Prostate gland (tissue), 2 donors: ENCODE measurements at places on chromosomes 7 and 10.

DNA sequence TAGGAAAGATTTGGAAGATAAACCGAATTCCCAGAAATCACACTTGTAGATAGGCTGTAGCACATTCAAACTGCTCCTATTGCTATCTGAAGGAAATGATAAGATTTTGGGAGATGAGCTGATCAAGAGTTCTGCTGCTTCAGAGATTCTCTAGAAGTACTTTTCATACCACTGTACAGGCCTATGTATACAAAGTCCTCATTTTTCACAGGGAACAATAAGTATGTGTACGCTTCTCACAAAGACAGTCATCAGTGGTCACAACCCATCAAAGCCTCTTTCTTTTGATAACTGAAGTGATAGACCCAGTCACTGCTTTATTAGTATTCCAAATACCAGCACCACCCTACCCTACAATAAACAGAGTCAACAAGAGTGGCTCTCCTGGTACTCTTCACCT is 15.6 kb upstream of the SEPTIN7 start:
- DNase-seq, result no peak

GRCh38 chr7:151607464-151607867 is 87.8 kb upstream of the RHEB start:
- DNase-seq, result no peak

DNA sequence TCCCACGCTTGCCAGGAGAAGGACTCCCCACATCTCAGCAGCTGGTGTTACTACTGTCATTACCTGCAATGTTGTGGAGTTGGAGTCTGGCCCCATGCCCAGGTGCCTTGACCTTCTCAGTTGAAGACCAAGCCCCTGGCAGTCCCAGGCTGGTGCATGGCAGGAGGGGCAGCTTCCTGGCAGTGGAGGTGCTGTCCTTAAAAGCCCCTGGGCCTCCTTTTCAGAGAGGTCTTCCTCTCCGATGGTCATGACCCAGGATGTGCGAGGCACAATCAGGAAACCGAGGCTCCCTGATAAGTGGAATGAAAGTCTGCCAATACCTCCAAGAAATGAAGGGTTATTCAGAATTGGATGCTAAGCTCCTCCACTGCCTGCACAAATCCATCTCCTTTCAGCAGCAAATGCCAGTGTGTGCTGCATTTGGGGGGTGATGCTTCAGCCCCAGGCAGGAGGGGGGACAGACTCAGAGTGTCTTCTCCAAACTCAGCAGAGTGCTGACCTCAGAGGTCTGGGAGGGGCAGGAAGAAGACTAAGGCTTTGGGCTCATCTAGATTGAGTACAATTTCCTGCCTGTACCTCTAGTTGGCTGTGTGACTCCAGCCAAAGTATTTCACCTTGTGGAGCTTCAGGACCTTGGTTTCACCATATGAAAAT is 97.0 kb upstream of the DDC start:
- no peak for DNase-seq

- no peak for DNase-seq
These were observed 32.8 kb downstream of the CPVL start for GRCh38 chr7:29113384-29114102.

DNA sequence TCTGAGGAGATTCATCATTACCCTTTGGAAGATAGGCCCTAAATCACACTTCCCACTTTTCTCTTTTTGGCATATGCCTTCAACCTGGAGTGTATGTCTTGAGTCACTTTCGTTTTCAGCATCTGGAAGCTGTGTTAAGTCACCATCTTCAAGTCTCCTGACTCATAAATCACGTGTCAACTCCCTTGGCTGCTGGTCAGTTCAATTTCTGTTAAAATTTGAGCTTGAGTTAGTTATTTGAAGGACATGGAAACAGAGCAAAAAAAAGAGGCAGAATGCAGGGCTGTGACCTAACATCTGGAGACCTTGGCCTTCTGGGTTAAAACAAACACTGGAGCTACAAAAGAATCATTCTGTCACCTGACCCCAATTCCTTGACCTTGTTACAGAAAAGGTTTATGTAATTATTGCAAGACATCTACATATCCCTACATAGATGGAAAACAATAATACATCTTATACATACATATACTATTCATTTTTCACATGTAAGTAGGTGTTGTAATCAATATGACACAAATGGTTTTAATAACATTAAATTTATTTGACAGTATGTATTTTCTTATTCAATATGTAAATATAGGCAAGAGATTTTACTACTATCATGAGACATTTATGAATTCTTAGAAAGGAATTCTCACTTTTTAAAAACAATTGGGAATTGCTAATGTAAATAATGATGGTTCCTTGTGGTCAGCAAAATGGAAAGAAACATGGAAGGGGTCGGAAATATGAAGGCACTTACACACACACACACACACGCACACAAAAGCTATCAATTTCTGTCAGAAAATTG is 169.7 kb upstream of the PHYHIPL start:
- no peak for DNase-seq

GRCh38 chr7:157686285-157686894 is 349.6 kb downstream of the DNAJB6 start:
- DNase-seq, result no peak

DNA sequence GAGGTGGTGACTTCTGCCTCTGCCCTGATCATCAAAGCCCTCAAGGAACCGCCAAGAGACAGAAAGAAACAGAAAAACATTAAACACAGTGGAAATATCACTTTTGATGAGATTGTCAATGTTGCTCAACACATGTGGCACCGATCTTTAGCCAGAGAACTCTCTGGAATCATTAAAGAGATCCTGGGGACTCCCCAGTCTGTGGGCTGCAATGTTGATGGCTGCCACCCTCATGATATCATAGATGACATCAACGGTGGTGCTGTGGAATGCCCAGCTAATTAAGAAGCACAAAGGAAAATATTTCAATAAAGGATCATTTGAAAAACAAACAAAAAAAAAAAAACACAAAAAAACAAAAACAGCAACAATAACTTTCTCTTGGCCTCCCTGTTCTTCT is 59.5 kb upstream of the TOMM7 start:
- DNase-seq, result no peak

- DNase-seq, result no peak
These were observed 31.9 kb downstream of the RSBN1L start for GRCh38 chr7:77727936-77728701.

DNA sequence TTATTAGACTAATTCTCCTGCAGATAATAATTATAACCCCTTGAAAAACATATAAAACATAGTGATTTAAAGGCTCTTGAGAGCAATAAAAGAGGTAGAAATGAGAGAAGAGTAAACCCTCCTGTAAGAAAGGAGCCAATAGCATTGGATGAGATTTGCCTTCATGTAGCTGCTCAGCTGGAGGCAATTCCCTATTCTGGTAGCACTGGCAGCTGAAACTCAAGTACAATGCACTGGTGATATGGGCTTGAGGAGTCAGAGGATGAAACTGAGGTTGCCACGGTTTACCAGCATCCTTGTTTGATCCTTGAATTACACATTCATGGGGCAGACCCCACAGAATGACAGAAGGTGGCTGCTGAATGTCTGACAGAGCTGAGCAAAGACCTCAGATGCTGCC is 76.4 kb downstream of the CTTNBP2 start:
- DNase-seq, result no peak

DNA sequence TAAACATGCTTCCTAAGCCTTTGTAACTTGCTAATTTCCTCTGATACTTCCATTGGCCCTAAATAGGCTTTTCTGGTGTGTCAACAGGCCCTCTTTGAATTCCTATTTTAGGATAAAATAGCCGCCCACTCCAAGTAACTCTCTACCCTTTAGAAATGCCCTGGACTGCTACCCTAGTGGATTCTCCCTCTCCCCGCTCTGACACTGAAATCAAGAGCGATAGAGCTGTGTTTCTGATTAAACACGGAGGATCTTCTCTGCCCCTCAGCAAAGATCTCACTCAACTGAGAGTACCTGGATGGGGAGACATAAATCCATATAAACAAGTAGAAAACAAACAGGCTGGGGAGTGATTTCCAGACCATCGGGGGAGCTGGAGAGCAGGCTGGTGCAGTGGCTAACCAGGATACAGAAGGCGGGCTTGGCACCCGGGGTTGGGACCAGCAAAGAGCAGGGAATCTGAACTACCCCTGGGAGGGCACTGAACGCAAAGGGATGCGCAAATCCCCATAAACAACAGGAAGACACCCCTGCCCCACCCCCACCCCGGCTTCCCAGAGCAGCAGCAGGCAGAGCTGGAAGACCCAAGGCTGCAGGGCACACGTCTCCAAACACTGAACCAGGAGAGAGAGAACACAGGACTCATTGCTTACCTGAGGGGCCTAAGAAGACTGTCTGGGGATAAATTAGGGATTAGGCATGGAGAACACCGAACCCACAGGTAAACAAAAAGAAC is 2.5 kb downstream of the ASB13 start:
- no peak for DNase-seq

DNA sequence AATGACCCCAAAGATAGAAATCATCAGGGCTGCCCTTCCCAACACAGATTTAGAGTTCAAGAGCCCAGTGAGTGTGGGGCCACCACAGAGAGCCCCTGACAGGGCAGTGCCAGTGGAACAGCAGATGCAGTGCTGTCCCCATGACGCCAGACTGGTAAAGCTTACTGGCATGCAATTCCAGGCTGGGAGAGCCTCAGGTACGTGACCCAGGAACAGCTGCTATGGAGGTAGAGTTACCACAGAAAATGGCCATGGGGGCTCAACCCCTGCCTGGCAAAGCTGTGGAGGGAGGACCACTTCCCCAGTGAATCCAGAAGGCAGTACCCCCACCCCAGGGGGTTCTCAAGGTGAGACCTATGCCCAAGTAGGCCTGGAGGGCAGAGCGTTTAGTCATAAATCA is 228.5 kb downstream of the POLR1F start:
- DNase-seq, result no peak

- no peak for DNase-seq
These were observed 11.1 kb downstream of the INTS1 start for GRCh38 chr7:1493129-1493528.

DNA sequence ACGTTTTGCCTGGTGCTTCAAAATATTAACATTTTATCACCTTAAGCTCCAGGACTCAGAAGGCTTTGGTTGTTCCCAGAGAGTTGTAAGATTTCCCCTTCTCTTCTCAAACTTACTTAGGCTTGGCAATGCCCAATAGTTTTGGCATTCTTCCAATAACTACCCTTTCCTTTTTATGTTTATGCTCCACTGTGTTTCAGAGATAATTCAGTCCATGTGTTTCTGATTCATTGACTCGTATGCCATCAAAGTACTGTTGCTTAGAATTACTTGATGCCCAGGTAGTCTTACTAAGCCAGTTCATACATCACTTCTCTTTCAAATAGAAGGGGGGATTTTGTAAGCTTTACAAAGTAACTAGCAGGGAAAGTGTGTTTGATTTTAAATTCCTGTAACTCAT is 66.6 kb downstream of the AGMO start:
- no peak for DNase-seq

- DNase-seq, result no peak
These were observed 329.5 kb upstream of the MEOX2 start for GRCh38 chr7:16015981-16016380.

GRCh38 chr7:78472519-78472918 is 673.9 kb downstream of the PHTF2 start:
- no peak for DNase-seq

- DNase-seq, result no peak
These were observed 105.7 kb downstream of the SVOPL start for GRCh38 chr7:138595454-138595853.

DNA sequence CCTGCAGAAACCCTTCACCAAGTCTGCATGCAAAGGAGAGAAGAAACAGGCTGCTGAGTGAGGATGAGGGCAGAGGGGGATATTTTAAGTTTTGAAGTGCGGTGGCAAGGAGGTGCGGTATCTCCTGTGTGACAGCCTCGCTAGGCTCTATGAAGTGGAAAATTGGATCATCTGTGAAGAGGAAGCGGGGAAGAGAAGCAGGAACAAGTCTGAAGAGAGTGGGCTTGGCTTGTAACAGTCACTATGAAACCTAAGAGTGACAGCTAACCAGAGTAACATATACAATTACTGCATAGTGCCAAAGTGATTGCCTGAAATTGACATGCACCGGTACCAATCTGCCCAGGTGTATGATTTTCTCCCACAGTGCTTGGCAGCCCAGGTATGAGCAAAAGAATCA is 287.5 kb upstream of the KLF14 start:
- no peak for DNase-seq

DNA sequence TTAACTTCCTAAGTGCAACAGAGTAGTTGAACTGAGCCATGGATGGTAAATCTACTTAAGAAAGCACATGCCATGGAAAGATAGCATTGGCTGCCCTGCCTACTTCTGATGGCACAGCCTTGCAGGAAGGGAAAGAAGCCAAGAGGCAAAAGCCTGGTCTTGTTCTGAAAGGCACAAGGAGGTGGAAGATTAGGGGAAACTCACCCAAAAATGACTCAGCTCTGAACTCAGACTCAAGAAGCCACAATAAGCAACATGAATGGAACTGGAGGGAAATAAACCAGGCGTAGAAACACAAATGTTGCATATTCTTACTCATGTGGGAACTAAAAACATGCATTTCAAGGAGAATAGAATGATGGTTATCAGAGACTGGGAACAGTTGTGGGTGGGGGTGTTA is 20.8 kb upstream of the ALOX5 start:
- DNase-seq, result no peak

GRCh38 chr7:1552200-1552599 is 3.8 kb downstream of the TMEM184A start:
- no peak for DNase-seq

- no peak for DNase-seq
These were observed 208.8 kb downstream of the TCERG1L start for GRCh38 chr10:131102676-131103075.

- no peak for DNase-seq
These were observed 909.7 kb downstream of the DNAJB9 start for GRCh38 chr7:109479388-109479787.

- no peak for DNase-seq
These were observed 78.3 kb downstream of the RAPGEF5 start for GRCh38 chr7:22278660-22279059.

- peak; percentile 88 for DNase-seq
These were observed 69.0 kb downstream of the TNRC18 start for GRCh38 chr7:5354460-5355232.

GRCh38 chr10:132517951-132518521 is 19.6 kb upstream of the INPP5A start:
- no peak for DNase-seq

- DNase-seq, result no peak
These were observed 18.8 kb downstream of the TMEM196 start for GRCh38 chr7:19754521-19755116.

DNA sequence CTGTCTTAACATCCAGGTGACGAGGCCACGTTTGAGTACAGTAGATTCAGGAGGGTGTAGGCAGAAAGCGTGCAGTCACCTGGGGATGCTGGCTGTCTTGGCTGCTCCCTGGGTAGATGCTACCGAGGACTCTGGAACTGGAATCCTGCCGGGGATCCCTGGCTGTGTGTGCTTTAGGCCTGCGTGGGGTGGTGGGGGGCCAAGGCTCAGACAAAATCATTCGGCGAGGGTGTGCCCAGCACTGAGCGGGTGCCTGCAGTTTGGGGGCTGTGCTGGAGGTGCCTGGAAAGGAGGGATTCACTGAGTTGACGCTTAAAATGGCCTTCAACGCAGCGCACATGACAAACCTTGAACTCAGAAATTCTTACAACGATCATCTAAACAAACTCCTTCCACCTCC is 93.5 kb upstream of the PODXL start:
- DNase-seq, result no peak

- DNase-seq, result no peak
These were observed 1.1 kb downstream of the BAZ1B start for GRCh38 chr7:73520673-73521635.
